ENCODE measurements at places on chromosomes 7 and 10. TPM values are rescaled to one million over a fixed set of nuclear protein-coding genes. Genes with fewer than 3 reads are reported as not detected.

DNA sequence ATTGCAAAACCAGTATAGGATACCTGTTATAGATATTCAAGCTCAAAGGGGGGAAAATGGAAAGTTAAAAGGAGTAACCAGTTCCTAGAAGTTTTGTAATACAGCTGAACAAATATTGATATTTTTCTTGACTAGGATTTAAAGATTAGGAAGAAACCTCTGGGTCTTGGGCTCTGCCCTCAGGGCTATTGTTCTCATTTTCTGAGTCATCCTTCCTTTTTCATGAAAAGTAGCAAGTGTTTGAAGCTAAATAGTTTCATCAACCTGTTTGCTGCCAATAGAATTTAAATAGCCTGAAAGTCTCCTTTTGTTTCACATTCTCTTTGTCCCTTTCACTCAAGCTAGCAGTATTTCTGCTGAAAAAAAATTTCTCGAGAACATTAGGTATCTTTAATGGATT is 1061.1 kb upstream of the GHITM start:
- no peak for DNase-seq

GRCh38 chr10:78286186-78286585 is 252.5 kb downstream of the RPS24 start:
- DNase-seq, result no peak

- peak; percentile 71 for DNase-seq
Observed at GRCh38 chr10:121900443-121901174, 27.2 kb downstream of the ATE1 start.

DNA sequence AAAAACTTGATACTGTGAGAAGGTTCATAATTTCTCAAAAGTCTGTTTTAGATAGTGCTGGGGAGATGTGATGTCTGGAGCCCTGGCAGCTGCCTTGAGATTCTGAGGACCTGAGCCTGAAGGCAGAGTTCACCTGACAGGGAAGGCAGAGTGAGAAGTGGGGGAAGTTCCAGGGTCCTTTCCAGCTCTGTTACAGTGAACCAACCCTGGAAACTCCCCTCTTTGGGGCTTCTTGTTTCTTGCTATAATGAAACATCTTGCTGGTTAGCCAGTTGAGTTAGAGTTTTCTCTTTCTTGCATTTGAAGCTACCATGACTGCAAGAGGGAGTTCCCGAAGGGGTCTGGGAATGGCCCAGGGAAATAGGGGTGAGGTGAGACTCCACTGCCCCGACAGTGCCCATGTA is 158.9 kb upstream of the TNRC18 start:
- DNase-seq, result no peak

DNA sequence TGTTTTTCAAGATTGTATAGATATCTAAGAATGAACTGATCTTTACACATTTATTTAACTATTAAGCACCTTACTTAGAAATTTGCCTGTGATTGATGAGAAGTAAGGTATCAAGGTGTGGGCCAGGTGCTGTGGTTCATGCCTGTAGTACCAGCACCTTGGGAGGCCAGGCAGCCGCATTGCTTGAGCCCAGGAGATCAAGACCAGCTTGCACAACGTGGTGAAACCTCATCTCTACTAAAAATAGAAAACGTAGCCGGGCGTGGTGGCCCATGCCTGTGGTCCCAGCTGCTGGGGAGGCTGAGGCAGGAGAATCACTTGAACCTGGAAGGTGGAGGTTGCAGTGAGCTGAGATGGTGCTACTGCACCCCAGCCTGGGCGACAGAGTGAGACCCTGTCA is 33.7 kb downstream of the NME8 start:
- no peak for DNase-seq

- DNase-seq, result no peak
Observed at GRCh38 chr7:18565337-18565736, 69.8 kb downstream of the HDAC9 start.

DNA sequence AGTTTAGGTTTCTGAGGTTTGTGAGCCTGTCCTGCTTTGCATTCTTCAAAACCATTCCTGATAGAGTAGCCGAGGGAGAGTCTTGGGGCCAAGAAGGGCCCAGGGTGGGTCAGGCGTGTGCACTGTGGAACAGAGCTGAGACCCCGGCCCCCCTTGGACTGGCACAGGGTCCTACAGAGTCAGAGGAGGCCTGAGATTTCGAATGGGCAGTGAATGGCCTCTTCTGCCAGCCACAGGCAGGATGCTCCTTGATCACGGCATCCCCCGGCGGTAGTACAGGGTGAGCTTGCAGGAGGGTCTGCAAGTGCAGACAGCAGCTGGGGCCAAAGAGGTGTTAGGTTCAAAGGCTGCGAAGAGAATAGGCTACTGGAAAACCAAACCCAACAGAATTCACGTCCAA is 4.6 kb downstream of the TRIM56 start:
- DNase-seq, result no peak

GRCh38 chr7:110940756-110941155 is 150.2 kb upstream of the LRRN3 start:
- DNase-seq, result peak; percentile 31

DNA sequence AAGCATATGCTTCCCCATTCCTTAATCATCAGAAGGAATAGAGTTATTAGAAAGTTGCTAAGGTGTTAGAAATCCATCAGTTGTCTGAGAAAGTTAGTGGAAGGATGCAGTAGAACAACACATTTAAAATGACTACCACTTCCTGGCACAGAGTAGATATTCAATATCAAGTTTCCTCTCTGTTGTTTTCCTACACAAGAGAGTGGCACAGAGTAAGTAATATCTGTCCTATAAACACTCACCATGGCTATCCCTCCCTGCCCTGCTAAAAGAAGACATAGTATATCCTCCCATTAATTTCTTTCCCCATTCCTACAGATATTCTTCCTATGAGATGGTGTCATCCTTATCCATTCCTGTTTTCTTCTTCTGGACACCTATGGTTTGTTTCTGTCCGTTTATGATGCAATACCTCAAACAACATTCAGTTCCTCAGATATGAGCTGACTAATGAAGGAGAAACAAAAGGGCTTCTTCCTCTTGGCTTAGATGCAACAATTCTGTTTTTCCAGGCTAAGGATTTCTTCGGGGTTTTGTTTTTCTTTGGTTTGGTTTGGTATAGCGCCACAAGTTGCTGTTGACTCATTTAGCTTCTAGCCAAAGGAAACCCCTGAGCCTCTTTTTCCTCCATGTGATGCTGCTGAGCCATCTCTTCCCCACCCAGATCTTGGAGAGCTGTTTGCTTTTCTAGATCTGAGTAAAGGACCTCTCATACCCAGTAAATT is 32.9 kb upstream of the BPGM start:
- peak; percentile 99 for DNase-seq

DNA sequence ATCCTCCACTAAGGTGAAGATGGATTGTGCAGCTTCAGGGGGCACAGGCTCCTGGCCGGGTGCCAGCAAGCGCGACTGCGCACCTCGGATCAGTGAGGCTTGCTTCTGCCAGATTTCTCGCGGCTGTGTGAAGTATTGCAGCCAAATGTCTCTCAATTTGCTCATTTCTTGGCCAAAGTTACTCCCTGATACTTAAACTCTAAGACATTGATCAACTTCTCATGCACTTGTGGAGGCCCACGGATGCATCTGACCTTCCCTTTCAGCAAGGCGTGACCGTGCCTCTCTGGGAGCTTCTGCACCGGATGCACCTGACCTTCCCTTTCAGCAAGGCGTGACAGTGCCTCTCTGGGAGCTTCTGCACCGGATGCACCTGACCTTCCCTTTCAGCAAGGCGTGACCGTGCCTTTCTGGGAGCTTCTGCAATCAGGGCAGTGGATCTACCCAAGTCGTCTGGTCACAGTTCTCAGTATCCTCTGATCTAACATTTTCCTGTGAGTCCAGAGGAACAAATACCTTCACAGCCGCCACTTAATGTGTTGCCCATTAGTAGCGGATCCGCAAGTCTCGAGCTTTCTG is 248.3 kb downstream of the ADARB2 start:
- DNase-seq, result no peak

DNA sequence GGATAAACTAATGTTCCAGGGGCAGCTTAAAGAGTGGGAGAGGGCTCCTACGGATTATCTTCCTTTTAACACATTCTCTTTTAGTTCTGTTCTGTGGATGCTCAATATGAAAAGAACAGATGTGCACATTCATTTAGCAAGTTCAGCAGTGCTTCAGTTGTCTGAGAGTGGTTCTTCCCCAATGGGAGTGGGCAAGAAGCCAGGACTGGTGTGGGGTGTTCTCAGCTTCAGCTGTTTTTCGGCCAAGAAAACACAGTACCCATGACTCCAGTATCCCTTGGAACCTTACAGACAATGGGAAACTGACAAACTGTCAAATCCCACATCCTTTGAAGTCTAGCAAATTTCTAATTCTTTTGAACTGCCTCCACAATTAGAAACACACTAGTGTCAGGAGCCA is 71.5 kb upstream of the LRRC17 start:
- DNase-seq, result no peak

GRCh38 chr7:2048006-2048405 is 184.7 kb downstream of the MAD1L1 start:
- no peak for DNase-seq

- no peak for DNase-seq
Observed at GRCh38 chr7:73366127-73366526, 38.2 kb downstream of the FKBP6 start.

DNA sequence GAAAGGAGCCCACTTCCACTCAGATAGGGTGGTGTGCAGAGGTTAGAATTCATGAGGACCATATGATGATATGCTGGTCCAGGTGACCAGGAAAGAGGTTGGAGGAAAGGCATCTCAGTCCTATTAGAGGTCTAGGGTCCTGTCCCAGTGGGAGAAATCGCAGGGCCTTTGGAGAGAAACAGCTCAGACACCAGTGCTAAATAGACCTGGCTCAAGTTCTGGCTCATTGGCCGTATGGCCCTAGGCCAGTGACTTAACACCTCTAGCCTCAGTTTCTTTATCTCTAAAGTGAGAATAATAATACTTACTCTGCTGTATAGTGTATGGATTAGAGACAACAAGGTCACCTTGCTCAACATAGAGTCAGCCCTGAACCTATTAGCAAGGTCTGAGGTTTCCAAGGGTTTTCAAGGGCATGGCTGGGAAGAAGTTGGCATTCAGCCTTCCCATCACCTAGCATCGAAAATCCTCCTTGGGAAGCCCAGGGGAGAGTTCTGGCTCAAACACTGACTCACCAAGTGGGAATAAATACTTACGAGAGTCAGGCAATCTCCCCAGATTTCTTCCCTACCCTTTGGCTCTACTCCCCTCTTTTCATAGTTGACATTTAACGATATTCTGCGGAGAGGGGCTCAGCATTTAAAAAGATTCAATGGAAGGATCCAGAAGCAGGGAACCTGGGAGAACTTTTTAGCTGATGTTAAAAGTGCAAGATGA is 473.1 kb upstream of the PODXL start:
- DNase-seq, result no peak

DNA sequence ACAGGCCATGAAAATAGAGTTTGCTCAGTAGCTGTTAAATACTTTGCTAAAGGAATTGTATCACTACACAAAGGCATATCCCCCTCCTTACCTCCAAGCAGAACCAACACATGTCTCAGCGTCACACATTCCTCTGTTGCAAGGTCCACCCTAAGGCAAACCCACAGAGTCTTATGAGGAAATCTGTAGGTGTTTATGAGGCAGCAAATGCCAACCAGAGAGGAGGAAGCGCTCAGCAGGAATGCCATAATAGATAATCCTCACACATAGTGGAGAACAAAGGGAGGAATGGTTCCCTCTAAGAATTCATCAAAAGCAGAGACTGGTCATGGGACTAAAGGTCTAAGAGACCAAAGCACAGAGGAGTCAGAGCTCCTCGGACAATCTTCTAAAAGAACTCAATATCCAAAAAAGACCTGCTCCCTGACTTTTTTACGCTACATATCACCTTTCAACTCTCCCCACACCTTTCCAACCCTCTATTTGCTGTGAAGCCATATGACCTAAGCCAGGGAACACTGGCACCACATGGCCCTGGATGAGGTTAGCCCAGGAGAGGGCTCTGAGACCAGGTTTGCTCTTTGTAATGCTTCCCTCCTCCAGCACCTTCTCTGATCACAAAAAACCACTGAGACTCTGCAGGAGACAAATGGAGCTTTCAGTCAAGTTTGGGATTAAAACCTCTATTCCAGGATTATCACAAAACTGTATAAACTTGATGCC is 7.3 kb downstream of the SLC25A13 start:
- peak; percentile 8 for DNase-seq

DNA sequence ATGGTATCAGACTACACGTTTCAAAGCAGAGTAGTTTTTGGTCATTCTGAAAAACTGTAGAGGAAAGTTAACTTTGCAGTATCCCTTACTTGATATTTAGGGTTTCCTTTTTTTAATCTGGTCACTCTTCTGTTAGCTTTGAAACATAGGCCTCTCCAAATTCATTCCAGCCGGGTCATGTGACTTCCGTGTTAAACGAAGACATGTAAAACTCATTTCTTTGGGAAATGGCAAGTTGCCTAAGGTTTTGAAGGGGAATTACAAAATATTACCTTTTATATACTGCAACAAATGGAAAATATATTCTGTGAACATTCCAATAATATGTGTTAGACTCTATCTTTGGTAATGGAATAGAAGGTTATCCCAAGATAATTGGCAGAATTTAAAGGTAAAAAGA is 9.5 kb downstream of the TES start:
- DNase-seq, result no peak

DNA sequence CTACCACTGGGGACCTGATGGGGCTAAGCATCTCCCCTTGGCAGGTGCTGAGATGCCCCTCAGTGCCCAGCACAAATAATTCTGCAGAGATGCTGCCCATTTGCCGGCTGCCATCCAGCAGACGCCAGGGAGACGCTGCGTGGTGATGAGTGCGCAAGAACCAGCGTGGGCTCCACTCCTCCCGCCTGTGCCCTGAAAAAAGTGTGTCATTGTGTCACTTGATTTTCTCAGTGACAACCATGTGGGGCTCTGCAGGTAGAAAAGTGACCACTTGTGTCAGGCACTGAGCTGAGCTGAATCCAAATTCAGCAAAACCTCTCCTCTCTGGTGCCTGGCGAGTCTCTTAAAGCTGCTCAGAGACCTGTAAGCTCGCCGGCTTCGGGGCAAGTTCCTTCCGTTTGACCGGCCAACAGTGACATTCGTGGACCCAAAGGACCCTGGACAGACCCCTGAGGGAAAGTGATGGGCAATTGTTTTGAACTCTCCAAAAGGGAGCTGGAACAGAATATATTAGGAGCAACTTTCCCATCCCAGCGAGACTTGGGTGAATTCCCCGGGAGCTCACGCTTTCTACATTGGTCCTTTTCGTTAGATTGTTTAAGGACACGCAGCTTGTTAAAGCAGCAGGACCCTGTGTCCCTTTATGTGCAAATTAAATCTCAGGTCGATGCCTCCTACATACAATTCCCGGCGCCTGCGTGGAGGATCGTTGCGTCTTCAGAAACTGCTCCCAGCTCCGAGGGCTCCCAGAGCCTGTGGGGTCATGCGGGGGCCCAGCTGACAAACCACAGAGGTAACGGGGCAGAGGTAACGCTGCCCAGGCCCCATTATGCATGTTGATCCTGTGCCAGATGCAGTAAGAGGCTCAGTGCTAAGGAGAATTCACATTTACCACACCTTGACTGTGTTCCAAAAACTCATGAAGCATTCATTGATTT is 332.7 kb downstream of the ADARB2 start:
- DNase-seq, result no peak

The STEAP1B gene
- polyA plus RNA-seq, result 7.9 TPM

The C7orf33 gene
- not detected for polyA plus RNA-seq

The MKRN1 gene
- 38.2 TPM for polyA plus RNA-seq

The CPA2 gene
- polyA plus RNA-seq, result not detected

The AP5Z1 gene
- 38.7 TPM for polyA plus RNA-seq

The H2BK1 gene
- polyA plus RNA-seq, result not detected

The ABCB4 gene
- not detected for polyA plus RNA-seq

Data from IMR-90 (cell line).